ENCODE measurements at places on chromosomes 1 and 21.
A peak's percentile ranks its signal among the peaks of the same experiment; 100 is the strongest.

DNA sequence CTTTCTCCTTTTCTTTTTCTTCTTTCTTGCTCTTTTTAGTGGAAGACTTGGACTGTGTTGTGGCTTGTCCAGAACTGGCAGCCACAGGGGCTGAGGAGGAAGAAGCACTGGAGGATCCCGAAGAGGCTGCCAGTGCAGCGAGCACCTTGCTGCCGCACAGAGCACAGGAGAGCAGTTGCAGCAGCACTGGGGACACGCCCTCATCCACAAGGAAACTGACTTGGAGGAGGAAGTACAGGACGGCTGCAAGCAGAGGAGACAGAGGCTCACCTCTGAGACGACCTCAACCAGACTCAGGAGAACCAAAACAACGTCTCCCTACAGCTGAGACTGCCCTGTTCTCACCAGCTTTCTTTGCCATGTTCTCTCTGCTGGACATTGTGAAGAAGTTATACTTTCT, 88.9 kb downstream of the UBR4 start:
- no peak for DNase-seq

DNA sequence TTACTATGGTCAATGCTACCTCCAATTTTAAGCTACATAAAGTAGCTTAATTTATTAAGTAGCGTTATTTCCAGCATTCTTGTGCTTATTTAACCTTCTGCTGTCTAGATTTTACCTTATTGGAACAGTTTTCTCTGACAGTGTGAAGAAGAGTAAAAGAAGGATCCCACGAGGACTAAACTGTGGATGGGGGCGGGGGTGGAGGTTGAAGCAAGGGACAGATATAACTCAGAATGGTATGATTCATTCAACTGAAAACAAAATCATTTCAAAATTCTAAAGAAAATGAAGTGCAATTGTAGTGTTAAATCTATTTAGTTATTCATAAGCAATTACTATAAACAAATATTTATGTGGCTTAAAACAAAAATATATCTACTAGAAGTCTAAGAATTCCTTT, 11.5 kb upstream of the VAV3 start:
- no peak for DNase-seq

DNA sequence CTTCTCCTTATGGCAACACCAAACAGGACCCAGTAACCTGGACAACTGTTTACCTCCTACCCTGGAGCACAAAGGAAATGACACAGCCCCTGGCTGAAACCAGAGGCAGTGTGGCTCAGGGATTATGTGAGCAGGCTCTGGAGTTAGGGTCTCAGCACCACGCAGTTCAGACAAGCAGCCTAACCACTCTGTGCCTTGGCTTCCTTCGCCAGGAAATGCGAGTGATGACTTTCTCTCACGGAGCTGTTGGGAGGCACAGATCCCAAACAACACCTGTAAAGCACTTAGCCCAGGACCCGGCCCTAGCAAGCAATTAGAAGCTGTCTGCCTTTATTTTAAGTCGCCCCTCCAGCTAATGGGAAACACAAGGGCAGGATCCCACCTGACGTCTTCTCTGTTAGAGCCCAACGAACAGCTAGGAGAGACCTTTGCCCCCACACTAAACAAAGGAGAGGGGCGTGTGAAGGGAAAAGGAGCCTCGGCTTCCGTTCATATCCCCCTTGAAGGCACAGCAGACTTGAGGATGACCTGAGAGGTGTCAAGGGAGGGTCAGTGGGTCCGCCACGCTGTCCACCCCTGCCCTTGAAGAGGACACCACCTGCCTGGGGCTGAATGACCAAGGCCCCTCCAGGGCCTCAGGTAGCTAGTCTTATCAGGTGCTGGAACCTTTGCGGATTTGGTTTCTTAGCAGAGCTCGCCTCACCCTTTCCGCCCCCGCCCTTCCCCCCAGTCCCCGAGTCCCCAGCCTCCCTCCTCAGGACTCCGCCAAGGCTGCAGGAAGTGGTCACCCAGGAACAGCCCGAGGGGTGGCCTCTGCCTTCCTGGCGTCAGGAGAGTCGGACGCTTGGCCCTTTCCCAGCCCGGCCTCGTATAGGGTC, 860 bp downstream of the TMEM63A start:
- DNase-seq: peak; percentile 83

DNA sequence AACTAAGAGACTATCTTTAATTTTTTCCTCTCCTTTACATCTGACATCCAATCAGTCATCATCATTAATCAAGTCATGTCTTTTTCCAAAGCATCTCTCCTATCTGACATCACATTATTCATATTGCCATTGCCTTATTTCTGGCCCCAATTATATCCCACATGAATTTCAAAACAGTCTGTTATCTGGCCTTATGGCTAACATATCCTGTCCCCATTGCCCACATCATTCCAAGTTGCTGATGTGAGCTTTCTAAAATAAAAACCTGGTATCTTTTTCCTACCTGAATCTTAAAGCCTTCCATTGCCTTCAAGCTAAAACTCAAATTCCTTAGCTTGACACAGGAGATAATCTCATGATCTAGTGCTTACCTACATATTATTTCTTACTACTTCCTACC, 283.9 kb downstream of the LRRC40 start:
- no peak for DNase-seq

DNA sequence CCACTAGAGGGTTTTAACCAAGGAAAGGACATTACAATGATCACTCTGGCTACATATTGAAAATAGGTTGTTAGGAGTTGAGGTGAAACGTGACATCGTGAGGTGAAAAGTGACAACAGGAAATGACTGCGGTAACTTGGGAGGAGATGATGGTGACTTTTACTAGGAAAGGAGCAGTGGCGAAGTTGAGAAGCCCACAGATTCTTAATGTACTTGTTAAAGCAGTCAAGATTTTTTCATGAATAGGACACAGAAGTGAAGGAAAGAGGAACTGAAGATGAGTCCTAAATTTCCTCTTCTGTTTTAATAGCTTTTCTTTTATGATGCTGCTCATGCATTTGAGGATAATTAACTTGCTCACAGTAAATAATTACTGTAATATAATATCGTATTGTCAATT, 59.5 kb downstream of the OMA1 start:
- no peak for DNase-seq

DNA sequence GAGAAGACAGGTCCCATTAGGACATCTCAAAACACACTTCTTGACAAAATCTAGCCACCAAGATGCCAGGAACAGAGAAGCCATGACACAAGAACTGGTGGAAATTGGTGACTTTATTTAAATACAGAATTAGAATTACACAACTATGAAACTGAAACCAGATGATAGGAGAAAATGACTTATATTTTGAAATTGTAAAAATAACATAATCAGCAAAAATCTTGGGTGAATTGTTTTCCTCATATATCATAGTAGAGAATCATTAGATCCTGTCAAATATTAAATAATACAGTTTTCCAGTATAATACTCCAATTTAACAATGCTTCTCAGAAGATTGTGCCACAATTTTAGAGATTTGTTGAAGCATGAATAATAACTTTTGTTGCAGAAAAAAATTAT, 81.5 kb upstream of the MROH9 start:
- no peak for DNase-seq

GRCh38 chr21:42495765-42496119, 282 bp downstream of the RSPH1 start:
- DNase-seq: no peak

DNA sequence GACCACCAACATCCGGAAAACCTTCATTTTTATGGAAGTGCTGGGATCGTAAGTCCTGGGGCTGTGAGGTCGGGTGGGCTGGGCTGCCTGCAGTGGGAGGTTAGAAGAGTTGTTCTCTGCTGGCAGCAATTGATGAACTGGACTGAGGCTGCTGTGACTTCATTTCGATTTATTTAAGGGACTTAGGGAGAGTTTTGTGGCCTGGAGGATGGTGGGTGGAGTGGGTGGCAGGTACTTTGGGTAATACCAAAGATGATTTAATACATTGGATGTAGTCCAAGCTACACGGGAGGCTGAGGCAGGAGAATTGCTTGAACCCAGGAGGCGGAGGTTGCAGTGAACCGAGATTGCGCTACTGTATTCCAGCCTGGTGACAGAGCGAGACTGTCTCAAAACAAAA, 11.5 kb downstream of the CAMK1G start:
- no peak for DNase-seq

DNA sequence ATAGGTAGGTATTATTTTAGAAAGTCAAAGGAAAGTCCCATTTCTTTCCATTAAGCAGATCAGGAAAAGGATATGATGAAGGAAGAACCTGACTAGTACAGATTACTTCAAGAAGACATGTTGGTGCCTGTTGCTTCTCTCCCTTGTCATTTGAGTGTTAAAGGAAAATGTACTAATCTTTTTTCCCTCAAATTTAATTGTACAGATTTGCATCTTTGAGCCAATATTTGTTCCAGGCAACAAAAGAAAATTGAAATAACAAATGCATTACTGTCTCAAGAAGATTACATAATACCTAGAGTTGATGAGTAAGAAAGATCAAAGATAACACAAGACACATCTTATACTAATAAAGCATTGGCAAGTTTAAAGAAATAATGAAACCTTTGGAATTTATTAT, 566.9 kb upstream of the ZP4 start:
- no peak for DNase-seq

DNA sequence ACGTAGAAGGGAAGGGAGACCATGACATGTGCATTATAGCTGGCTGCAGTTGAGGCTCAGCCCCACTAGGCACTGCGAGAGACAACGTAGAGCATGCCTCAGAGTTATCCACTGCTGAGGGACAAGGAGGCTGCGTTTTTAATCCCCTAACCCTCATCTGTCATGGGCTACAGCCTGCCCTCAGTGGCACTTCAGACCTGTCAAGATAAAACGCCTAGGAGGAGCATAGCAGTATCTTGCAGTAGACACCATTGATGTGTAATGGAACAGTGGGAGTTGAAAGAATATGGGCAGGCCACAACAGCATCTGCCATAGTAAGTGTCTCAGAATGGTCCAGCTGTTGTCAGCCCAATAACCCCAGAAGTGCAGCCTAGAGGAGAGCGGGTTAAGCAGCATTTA, 307.0 kb upstream of the PTBP2 start:
- no peak for DNase-seq

DNA sequence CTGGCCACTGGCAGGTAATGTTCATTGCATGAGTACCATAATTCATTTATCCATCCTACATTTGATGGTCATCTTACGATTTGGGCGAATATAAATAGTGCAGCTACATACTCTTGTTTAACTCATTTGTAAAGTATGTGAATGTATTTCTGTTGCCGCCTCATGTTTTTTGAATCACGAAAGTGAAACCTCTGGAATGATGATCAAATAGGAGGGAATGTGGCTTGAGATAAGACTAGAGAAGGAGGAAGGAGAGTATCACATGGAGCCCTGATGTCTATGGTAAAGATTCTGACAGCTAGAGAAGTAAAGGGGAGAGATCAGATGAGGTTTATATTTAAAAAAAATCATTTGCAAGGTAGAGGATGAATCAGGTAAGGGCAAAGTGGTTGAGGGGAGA, 8.0 kb downstream of the MRPS14 start:
- DNase-seq: peak; percentile 40

DNA sequence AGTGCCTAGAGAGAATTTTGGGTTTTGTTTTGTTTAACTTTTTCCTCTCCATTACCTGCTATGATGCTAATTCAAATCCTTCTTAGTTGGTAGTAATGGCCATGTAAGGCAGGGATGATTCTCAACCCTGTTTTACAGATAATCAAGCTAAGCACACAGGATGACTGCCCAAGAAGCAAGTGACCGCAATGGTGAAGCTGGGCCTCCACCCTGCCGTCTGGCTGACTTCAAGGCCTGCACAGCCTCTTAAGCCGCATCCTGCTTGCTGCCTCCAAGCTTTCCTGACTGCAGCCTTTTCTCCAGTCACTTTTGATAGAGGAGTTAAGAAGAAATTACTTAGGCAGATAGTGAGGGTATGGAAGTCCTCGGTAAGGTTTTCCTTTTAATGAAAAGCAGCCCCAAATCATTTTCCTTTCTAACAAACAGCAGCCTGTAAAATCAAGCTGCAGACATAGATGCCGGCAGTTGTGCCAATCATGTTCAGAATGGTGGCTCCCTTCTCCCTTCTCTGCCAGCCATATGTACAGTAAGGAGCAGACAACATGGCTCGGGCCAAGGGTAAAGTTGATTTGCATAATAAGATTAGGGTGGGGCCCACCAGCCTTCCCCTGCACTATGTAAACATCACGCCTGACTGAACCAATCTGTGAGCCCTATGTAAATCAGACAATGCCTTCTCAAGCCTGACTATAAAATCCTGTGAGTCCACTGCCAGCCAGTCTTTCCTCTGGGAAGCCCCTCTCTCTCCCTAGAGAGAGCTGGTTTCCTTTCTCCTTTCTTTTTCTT, 8.8 kb upstream of the CTBS start:
- DNase-seq: peak; percentile 32

GRCh38 chr21:19547951-19548840, 1144.6 kb upstream of the TMPRSS15 start:
- DNase-seq: no peak

- DNase-seq: no peak
Measured at GRCh38 chr1:239317948-239318347, 68.4 kb upstream of the CHRM3 start.

DNA sequence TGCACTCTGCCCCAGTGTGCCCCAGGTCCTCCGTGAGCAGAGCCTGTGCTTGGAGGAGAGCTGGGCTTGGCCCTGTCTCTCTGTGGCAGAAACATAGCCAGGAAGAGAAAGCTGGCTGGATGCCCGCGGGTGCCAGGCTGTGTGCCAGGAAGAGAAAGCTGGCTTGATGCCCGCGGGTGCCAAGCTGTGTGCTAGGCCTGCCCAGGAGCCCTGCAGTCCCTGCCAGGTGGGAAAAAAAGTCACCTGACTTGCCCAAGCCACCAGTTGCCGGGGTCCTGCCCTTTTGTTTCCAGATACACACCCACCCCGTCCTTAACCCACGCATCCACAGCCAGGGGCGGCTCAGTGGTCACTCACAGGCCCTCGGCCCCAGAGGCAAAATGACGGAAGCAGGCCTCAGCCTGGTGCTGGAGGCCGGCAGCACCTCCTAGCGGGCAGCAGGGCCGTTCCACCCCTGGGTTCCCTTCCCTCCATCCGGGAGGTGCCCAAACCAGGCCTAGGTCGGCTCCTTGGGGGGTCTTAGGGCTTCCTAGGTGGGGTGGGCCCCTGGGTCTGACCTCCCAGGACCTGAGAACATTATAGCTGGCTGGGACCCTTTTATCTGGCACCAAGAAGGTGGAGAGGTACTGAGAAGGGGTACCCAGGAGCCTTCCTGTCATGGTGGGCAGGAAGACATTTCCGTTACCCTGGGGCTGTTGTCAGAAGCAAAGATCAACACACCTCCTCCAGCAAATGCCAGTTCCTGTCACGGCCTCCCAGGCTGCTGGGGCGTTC, 9.1 kb downstream of the ITGB2 start:
- DNase-seq: peak; percentile 68

- no peak for DNase-seq
Measured at GRCh38 chr1:201261771-201262547, 21.3 kb upstream of the PKP1 start.
